Erythroblast (primary cell): ENCODE measurements at places on chromosomes 2 and 18.

GRCh38 chr18:53375621-53376020 lies 848.8 kb downstream of the MBD2 start:
- no peak for DNase-seq

DNA sequence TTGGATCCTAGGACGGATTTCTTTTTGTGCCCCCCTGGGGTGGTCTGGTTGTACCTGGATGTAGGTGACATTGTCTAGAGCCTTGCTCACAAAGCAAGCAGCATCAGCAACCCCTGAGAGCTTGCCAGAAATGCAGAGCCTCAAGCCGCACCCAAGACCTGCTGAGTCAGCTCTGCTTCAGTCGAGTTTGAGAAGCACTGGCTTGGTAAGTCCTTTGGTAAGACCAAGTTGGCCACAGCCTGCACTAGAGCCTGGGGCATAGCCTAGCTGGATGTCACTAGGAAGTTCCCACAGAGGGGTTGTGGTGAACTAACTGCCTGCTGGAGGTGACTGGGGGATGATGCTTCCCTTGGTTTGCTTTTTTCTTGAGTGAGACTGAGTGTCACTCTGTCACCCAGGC lies 6.2 kb downstream of the ABCG5 start:
- DNase-seq: no peak

- no peak for DNase-seq
Observed at GRCh38 chr2:152676461-152676860, 40.8 kb downstream of the PRPF40A start.

DNA sequence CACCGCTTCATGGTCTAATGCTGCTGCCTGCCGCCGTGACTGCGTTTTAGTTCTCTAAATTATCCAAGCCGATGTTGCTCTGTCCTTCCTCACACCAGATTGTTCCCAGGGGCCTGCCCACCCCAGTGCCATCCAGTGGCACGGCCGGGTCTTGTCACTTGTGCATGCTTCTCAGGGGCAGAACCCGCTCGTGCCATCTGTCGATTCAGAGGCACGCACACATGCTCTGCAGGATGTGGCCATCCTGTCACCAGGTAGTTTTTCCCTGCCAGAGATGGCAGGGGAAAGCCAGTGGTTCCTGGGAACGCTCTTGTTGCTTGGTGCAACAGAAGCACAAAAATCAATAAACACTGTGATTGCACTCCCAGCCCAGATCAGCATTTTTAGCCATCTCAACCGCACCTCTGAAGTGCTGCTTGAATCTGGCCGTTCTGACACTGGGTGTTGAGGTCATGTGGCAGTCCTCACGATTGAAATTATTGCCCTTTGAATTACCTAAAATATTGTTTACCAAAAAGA lies 119.6 kb upstream of the BOD1L2 start:
- no peak for DNase-seq
